Suppressor macrophage (primary cell): ENCODE measurements at places on chromosomes 5 and 9.

GRCh38 chr9:7676609-7677156, 122.9 kb downstream of the DMAC1 start:
- DNase-seq = no peak

- no peak for DNase-seq
These were observed 1.2 kb downstream of the GLRX start for GRCh38 chr5:95821110-95822021.

GRCh38 chr9:24035816-24036215, 209.8 kb upstream of the ELAVL2 start:
- DNase-seq = no peak

- DNase-seq = peak; percentile 74
These were observed 646 bp downstream of the CARNMT1 start for GRCh38 chr9:75027187-75028107.

DNA sequence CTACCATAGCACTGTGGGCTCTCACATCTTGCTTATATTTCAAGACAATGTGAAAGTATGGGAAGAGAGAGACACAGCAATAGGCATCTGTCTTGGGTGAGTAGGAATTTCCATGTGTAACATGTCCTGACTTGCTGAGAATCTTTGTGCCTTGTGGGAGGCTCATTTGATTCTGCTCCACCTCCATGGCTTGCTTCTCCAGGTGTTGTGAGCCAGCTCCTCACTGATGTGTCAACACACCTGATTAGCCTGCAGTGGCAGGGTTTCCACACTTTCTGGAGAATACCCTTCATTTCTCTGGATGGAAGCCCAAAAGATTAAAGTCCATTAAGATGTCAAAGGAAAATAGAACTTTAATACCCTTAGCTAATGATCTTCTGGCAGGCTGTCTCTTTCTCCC, 613.6 kb downstream of the ZNF608 start:
- no peak for DNase-seq

DNA sequence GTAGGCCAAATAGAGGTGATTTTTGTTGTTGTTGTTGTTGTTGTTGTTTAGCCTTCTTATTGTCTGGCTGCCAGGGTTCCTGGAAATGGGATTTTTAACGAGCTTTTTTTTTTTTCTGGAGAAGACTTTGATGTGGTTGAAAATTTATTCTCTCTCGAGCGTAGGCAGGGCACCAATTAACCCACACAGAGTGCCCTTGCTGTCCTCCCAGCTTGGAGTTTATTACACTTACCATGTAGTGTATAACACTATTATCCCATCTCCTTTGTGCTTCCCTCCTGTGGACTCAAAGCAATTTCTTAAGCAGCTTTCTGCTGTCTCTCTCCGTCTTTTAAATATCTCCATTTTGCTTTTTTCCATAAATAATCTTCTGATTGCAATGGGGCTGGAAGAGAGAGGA, 57.4 kb downstream of the OR2K2 start:
- no peak for DNase-seq
